ENCODE measurements at places on chromosomes 1 and 21.

DNA sequence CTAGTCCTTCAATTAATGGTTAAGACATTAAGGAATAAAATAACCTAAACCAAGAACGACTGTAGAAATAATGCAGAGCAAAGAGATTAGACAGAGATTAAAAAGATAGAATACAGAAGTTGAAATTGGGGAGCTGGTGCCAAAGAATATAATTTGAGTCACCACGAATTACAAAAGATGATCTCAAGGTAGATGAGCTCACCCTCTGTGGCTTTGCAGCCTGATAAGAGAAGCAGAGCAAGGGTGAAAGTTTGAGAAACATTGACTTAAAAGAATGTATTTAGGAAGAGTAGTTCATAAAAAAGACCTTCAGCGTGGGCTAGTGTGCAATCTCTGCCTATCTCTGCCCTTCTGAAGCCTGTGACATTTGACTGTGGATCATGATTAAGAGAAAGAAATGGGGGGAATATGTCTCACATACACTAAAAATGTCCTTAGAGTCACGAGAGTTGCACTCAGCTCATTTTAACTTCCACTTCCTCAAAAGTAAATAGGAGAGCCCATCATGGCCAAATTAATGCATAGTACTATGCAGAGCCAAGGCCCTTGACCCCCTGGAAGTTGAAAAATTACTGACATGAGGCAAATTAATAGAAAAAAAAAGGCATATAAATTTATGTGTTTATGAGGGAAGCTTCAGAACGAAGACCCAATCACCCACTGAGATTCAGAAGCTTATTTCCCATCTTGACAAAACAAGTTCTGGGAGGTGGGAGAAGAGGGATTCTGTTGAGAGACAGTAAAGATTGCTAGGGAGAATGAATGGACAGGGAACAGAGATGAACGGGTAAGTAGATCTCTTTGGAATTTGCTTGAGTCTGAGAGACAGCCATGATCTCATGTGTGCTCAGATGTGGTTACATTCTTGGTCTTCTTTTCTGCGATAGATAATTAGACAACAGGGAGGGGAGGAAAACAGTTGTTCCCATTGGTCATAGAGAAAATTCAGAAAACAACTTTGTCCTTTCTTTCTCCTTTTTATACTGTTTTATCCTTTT is 395.4 kb upstream of the LRRC7 start:
- DNase-seq = peak; percentile 34

DNA sequence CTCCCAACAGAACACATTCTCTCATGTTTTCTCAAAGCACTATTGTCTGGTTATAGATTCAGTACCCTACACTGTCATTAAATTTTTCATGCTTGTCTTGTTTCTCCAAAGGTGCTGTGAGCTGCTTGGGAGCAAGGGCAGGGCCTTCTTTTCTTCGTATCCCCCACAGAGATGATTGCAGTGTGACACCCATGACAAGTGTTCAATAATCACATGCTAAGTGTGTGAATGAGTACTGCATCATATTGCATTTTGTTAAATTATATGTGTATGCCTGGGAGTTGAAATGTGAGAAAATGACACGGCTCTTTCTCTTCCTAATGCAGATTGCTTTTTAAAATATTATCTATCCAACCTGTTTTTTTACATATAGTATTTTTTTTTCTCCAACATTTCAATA is 57.3 kb upstream of the MAGI3 start:
- DNase-seq = no peak

GRCh38 chr1:212010004-212010403 is 25.4 kb downstream of the INTS7 start:
- DNase-seq = no peak

DNA sequence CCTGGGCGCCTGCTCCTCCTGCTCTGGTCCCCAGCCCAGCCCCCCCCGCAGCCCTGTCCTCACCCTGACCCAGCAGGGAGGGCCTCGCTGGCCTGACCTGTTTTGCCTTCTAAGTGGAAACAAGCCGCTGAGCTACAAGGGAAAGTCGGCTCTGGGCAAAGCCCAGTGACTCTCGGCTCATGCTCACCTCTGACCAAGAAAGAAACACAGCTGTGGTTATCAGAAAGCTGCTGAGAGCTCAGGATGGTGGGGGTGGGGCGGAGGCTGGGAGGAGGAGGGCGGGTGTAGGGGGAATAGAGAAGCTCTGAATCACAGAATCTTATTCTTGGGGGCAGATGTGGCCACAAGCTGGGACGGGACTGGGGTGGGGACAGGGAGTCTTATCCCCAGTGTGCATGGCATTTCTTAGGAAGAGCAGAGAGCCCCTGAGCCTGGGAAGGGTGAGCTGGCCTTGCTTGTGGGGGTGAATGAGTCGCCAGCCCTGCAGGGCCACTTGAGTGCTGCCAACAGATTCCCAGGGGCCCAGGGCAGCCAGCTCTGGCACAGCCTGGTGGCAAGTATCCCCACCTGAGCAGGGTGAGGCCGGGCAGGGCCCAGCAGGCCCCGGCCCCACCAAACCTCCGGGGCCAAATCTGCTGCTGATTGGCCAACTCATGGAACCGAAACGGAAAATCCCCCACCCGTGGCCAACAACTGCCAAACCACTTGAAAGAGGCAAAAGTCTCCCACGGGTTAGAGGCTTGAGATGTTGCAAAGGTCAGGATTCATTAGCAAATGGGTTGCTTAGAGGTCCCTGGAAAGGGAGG is 120.6 kb downstream of the SPSB1 start:
- peak; percentile 53 for DNase-seq

GRCh38 chr1:87104945-87105344 is 190.5 kb downstream of the HS2ST1 start:
- no peak for DNase-seq

GRCh38 chr1:59605761-59606160 is 209.0 kb upstream of the HOOK1 start:
- DNase-seq = no peak

GRCh38 chr1:112998592-112999235 is 42.7 kb upstream of the SLC16A1 start:
- DNase-seq = peak; percentile 72

DNA sequence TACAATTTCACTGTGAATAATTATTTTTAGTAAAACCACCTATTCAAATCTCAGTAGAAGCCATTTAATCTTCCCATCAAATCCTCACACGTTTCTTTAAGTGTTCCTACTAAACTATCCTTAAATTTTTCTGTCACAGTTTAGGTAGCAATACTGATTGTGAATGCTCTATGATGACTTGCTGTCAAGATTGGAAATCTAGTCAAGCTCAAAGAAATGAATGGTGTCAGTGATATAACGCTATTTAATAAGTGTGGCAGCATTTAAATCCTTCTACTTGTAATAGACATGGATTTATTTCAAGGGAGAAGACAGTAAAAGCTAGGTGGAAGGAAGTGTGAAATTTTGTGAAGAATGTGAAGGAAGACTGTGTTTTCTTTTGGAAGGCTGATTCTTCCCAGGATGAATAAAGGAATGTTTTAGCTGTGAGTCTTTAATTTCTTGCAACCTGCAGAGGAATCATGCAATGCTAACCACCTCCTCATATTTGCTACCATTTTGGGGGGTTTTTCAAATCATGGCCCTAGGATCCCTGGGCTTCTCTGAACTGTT is 936.7 kb upstream of the NEGR1 start:
- no peak for DNase-seq

GRCh38 chr1:211518330-211519289 is 26.6 kb upstream of the RD3 start:
- no peak for DNase-seq

- DNase-seq = no peak
Measured at GRCh38 chr21:32794644-32795079, 23.1 kb upstream of the PAXBP1 start.

GRCh38 chr21:34693192-34693810 is 24.5 kb downstream of the CLIC6 start:
- DNase-seq = peak; percentile 49

- DNase-seq = peak; percentile 31
Measured at GRCh38 chr1:241156231-241156965, 200.6 kb downstream of the RGS7 start.

DNA sequence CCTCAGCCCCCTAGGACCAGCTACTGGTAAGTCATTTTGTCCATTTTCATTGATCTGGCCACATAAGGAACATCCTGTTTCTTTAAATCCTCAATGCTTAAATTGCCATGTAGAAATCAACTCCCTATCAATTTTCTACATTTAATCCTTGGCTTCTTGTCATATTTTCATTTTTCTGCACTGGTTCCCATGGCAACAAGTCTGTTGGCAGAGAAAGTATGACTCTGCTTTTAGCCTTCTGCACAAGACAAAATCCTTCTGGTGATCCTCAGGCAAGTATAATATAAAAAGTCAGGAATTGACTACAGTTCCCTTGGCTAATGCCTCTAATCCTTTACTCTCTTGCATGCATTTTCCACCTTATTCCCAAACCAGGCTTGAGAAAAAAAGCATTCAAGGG is 65.0 kb downstream of the LRRC40 start:
- no peak for DNase-seq

DNA sequence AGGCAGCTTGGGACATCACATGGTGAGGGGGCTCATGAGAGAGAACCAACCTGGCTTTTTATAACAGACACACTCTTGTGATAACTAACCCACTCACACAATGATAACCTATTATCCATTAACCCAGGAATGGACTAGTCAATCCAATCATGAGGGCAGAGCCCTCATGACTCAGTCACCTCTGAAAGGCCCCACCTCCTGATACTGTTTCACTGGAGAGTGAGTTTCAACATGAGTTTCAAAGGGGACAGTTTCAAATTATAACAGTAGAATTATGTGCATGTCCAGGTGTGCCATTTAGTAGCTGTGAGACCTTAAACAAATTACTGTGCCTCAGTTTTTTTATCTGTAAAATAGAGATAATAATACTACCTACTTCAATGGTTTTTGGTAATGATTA is 47.6 kb upstream of the PPP2R5A start:
- peak; percentile 74 for DNase-seq

GRCh38 chr1:66563094-66563800 is 29.3 kb downstream of the SGIP1 start:
- DNase-seq = no peak

GRCh38 chr1:229170778-229171505 is 100.0 kb upstream of the RAB4A start:
- no peak for DNase-seq

- no peak for DNase-seq
Measured at GRCh38 chr1:48966583-48966982, 189.9 kb upstream of the BEND5 start.

DNA sequence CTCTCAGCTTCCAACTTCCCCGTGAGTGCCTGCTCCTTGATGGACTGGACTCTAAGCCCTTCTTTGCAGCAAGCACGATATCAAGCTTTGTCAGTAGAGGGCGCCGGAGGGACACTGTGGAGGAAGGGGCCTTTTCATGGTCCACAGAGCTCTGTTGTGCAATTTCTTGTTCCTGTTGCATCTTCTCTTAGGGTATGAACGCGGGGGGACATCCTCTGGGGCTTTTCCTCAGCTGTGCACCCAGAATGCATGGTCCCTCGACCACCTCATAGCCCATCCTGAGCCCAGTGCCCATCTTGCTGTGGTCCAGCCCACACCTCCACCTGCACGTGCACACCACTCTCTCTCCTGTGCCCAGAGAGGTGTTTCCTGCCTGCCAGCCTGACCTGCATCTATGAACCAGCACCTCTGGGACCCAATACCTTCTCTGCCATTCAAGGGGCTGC is 556.8 kb downstream of the PTPRU start:
- peak; percentile 57 for DNase-seq

GRCh38 chr1:113871597-113872113 is at the start of gene PTPN22:
TSS of gene PTPN22 (minus strand) at chr1:113871712.
- peak; percentile 73 for DNase-seq

- no peak for DNase-seq
Measured at GRCh38 chr1:231278100-231278790, 37.2 kb downstream of the GNPAT start.

DNA sequence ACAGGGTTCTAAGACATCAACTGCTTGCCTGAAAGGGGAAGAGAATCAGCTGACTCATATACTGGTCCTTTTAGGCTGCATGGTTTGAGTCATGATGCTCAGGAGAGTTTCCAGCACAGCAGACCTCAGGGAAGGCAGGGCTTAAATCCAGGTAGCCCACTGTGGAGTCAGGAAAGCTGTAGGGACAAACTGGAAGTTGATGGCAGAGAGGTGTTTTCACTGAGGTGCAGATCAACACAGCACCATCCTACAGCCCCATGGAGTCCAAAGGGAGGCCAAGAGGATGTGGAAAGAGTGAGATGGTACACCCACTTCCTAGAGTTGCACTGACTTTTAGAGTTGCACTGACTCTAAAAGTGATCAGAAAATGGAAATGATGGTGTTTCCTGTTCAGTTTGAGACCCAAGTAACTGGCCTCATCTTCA is 252.4 kb upstream of the DUSP10 start:
- peak; percentile 53 for DNase-seq

DNA sequence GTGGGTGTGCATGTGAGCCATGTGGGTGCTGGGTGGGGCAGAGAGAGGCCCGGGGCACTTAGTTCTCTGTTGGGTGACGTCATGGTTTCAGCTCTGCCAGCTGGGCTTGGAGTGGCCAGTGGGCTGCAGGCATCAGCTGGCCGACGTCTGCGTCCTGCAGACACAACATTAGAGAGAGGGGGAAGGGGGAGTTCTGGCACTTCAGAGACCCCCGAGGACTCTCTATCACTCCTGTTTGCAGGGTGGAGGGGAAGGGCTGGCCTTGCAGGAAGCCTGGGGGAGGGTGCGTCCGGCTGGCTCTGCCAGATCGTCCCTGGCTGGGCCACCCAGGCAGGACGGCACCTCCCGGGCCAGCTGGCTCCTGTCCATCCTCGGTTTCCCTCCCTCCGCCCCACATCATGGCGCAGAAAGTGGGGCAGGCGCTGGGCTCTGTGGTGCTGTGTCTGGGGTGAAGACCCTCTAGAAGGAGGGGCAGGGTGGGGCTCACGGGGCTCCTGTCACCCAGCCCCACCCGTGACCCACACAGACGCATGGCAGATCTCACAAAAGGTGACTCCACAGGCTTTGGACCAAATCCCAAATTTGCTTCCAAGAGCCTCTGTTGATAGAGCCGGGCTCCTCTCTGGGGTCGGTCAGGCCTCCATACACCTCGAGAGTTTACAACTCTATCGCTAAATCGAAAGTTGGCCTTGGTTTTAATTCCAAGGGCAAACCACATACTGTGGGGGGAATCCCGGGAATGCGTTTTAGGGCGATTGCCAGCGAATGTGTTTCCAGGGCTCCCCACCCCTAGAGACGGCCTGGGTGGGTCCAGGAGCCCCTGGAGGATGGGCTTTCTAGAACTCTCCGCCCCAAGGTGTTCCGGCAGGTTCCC is 73.4 kb upstream of the TTC34 start:
- DNase-seq = no peak

- no peak for DNase-seq
Measured at GRCh38 chr21:44402323-44403105, 49.1 kb downstream of the TRPM2 start.

DNA sequence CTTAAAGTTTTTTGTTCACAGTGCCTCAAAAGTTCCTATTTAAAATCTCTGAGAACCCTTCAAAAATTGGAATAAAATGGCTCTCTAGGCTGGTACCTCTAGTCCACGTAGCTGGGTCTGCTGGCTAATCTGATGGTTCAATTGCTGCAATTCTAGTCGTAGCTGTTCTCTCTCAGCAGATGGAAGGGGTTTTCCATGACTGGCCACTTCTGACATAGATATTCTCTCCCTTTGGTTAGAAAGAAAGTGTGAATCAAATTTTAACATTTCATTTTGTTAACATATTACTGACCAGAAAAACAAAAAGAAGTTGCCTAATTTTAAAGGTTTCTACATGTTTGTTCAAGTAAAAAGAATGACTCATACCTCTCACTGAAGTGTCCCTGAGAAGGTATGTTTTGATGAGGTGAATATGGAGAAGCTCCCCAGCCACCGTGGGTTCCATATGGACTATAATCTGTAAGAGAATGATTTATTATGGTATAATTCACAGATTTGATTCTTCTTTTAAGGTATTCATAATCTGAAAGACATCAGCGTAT is 29.3 kb upstream of the SERPINC1 start:
- DNase-seq = peak; percentile 65
